Activated B cell treated with CpG ODN at 0.5 μM for 24 hours (primary cell): ENCODE measurements at places on chromosomes 3 and 15. TPM values are rescaled to one million over a fixed set of nuclear protein-coding genes. Genes with fewer than 3 reads are reported as not detected.

DNA sequence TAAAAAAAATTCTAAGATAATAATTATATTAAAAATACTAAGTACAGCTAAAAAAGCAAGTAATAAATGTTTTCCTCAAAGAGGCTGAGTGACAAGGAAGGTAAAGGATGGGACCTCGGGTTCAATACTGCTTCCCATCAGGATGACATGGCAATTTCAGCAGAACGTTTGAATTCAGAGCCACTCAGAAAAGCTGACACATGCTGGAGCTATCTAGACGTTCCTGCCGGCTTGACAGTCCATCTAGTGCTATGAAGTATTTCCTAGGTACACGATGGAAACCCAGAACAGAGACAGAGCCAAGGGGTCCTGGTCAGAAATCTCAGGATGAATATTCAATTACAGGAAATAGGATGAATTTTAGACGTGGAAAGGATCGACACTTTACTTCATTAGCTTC, 361.8 kb downstream of the FGF12 start:
- no peak for DNase-seq

DNA sequence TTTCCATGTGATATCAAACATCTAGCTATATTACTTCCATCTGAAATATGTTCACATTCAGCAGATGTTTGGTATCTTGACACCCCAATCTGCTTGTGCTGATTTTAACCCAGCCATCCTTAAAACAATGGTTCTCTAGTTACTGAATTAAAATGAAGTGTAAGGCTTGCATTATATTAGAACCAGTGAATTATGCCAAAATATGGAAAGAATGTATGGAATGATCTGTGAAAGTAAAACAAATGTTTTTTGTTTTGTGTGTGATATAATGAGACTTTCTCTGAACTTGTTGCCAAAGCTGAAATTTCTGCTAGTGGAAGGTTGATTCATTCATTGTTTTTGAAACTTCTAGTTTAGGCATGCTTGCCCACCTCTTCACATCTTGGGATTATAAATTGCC, 317.1 kb downstream of the MEX3B start:
- no peak for DNase-seq

- no peak for DNase-seq
Observed at GRCh38 chr3:54772051-54772450, 155.8 kb downstream of the LRTM1 start.

DNA sequence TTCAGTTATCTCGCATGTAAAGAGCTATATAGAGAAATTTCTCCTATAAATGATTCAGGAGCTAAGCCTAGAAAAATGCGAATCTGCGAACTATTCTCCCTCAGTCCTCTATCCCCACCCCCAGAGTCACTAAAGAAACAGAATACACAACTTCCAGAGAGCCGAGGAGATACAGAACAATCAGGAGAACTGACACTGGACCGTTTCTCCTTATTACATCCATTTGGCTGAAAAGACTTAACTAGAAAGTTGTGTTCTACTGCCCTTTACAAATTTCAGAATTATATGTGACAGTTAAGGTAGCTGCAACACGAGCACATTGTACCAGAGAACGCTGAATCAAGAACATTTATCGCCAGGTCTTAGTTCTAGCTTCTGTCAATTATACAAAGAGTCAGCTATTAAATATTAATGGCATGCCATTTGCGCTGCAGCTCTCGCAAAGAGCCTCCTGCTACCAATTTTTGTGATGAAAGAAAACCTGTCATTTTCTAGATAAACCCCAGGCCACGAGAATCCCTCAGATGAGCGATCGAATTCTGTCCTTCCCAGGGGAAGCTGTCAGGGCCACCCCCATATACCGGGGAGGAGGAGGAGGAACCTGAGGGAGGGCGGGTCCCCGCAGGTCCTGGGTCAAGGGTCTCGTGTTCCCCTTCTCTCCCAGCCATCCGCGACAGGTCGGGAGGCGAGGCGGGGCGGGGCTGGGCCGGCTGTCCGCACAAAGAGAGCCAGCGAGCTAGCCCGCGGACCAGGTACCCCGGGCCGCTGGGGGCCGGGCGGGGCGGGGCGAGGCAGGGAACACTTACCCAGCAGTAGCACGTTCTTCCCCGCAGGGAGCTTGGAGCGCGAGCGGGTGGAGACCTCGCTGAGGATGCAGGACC, 878 bp downstream of the DYNC1LI1 start:
- DNase-seq, result peak; percentile 53

DNA sequence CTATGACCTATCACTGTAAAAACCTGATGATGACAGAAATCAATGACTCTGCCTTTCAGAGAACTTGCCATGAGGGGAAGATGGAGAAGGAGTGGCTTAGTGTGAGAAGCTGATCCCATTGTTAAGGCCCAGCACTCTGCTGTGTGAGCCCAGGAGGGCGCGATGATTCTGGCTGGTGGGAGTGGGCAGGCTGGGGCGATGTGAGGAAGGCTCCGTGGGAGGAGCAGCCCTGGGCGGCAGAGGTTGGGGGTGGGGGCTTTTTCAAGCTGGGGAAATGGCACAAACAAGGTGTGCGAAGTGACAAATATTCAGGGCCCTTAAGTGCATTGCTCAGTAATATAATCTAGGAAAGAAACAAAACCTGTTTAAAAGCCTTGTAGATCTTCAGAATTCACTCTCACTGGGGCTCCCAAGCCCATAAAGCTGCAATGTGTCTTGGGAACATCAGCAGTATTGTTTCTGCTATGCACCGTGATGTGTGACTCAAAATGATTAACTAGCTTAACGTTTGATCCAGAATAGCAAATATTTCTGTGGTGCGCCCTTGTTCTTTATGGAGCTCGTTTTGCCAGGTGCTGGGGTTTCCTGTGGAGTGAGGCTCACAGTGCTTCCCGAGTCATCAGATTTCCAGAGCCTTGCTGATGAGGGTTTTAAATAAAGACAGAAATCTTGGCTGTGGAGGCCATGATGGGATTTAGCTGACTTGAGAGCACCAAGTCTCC, 141.0 kb downstream of the CHDH start:
- no peak for DNase-seq

DNA sequence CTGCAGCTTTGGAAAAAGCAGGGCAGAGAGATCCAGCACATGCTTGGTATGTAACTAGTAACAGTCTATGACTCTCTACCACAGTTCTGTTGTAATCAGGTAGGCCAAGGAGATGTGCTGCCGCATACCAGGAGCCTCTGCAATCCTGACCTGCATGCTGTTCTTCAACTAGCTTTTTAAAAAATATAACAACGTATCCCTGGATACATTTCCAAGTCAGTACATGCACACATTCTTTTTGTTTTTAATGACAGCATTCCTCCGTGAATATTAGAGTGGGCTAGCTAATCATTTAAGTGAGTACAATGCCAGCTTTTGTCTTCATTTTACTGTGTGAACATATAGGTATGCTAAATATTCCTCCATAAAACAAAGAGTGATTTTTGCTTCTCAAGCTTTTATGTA, 437.8 kb downstream of the RBMS3 start:
- no peak for DNase-seq

GRCh38 chr3:71129611-71130431, 453.7 kb downstream of the FOXP1 start:
- DNase-seq, result no peak

GRCh38 chr3:127330385-127330784, 42.5 kb upstream of the PRR20G start:
- no peak for DNase-seq

DNA sequence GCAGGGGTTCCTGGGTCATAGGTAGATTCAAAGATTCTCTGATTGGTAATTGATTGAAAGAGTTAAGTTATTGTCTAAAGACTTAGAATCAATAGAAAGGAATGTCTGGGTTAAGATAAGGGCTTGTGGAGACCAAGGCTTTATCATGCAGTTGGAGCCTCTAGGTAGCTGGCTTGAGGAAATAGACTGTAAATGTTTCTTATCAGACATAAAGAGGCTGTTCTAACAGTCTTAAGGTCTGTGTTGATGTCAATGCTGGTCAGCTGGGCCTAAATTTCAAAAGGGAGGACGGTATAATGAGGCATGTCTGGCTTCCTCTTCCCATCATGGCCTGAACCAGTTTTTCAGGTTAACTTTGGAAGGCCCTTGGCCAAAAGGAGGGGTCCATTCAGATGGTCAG, 48.9 kb downstream of the GASK1A start:
- no peak for DNase-seq

- no peak for DNase-seq
Observed at GRCh38 chr15:83919978-83920510, 266.1 kb downstream of the ADAMTSL3 start.

- no peak for DNase-seq
Observed at GRCh38 chr3:65953301-65953812, 85.4 kb downstream of the MAGI1 start.

GRCh38 chr3:193347521-193348501, 30.7 kb downstream of the ATP13A5 start:
- no peak for DNase-seq

- DNase-seq, result no peak
Observed at GRCh38 chr15:72463702-72464101, 10.4 kb upstream of the ARIH1 start.

- DNase-seq, result no peak
Observed at GRCh38 chr3:65006300-65006739, 318.5 kb upstream of the ADAMTS9 start.

Gene CCR9
- total RNA-seq, result 0.44 and 0.84 TPM in 2 replicates

Gene CRYGS
- 4.0 and 4.6 TPM in 2 replicates for total RNA-seq

Gene EMC7
- total RNA-seq, result 29.8 and 31.9 TPM in 2 replicates

Gene STAB1
- 0.64 and 0.71 TPM in 2 replicates for total RNA-seq

Gene SHC4
- 0.24 TPM in 1 of 2 replicates, not detected in the other for total RNA-seq

Gene XYLB
- total RNA-seq, result 1.3 and 1.8 TPM in 2 replicates

Gene TRIM71
- not detected in 2 replicates for total RNA-seq

Gene GP5
- total RNA-seq, result 0.18 and 0.22 TPM in 2 replicates

Gene IL17RE
- 0.66 and 0.82 TPM in 2 replicates for total RNA-seq

Gene MYO5C
- total RNA-seq, result 2.4 and 3.3 TPM in 2 replicates

Gene CADM2
- total RNA-seq, result not detected in 2 replicates

Gene DNAH12
- total RNA-seq, result 0.05 and 0.22 TPM in 2 replicates

Gene LCTL
- total RNA-seq, result not detected in 2 replicates

Gene EEFSEC
- 20.0 and 21.3 TPM in 2 replicates for total RNA-seq

Gene SERPINI1
- 1.8 and 1.9 TPM in 2 replicates for total RNA-seq

Gene ITIH4
- total RNA-seq, result 15.4 and 15.7 TPM in 2 replicates
